ENCODE measurements at places on chromosomes 5 and 9. TPM values are rescaled to one million over a fixed set of nuclear protein-coding genes. Genes with fewer than 3 reads are reported as not detected.

Gene FXN
- 10.9 TPM for total RNA-seq

Gene EDIL3
- 17.0 TPM for total RNA-seq

Gene ZNF354C
- total RNA-seq: 6.7 TPM

Gene MACIR
- 4.9 TPM for total RNA-seq

Gene RASEF
- 11.5 TPM for total RNA-seq

Gene GZMA
- 9.6 TPM for total RNA-seq

Gene ANKRD31
- total RNA-seq: 0.27 TPM

Gene PCDHB5
- 1.8 TPM for total RNA-seq

- H3K4me1 ChIP-seq: no peaks in the 10 kb centered on the region
- DNase-seq: no peak
- no peaks in the 10 kb centered on the region for H3K36me3 ChIP-seq
- no peaks in the 10 kb centered on the region for H3K27me3 ChIP-seq
- no peak overlapping the region for H3K4me3 ChIP-seq
These were observed 232.8 kb downstream of the TLE1 start for GRCh38 chr9:81456431-81457006.

GRCh38 chr5:56729488-56729887, 85.9 kb upstream of the MAP3K1 start:
- no peak overlapping the region for H3K27ac ChIP-seq
- H3K36me3 ChIP-seq: no peaks in the 10 kb centered on the region
- H3K4me3 ChIP-seq: no peak overlapping the region
- H3K4me1 ChIP-seq: peaks cover 10% of the 10 kb centered on the region
- DNase-seq: no peak
- H3K27me3 ChIP-seq: no peaks in the 10 kb centered on the region

- H3K36me3 ChIP-seq: no peaks in the 10 kb centered on the region
- H3K4me3 ChIP-seq: no peak overlapping the region
- no peaks in the 10 kb centered on the region for H3K27me3 ChIP-seq
- no peak for DNase-seq
These were observed 95.8 kb upstream of the ANKRD55 start for GRCh38 chr5:56328753-56329560.

DNA sequence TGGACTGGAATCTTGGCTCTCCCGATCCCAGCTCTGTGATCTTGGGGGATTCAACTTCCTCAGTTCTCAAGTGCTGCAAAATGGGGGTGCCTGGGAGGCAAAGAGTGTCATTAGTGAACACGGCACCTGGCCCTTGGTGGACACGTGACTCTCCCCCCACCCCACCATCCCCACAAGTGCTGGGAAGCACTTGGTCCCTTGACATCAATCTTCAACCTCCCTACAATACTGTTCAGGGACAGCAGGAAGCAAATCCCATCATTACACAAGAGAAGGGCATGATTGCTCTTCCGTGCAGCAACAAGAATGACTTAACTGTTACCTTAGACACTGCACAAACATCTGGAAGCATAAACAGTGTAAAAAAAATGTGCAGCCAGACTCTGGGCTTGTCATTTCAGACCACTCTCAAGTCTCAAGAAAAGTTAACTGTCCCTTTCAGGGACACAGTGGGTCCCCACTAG, 61.4 kb downstream of the PSMB7 start:
- H3K4me3 ChIP-seq: no peak overlapping the region
- DNase-seq: no peak
- H3K27ac ChIP-seq: no peak overlapping the region
- no peaks in the 10 kb centered on the region for H3K27me3 ChIP-seq
- no peaks in the 10 kb centered on the region for H3K4me1 ChIP-seq

- no peaks in the 10 kb centered on the region for H3K4me1 ChIP-seq
- no peaks in the 10 kb centered on the region for H3K27me3 ChIP-seq
- H3K27ac ChIP-seq: no peak overlapping the region
- DNase-seq: no peak
- no peak overlapping the region for H3K4me3 ChIP-seq
These were observed 18.6 kb downstream of the SLC23A1 start for GRCh38 chr5:139364466-139364865.

DNA sequence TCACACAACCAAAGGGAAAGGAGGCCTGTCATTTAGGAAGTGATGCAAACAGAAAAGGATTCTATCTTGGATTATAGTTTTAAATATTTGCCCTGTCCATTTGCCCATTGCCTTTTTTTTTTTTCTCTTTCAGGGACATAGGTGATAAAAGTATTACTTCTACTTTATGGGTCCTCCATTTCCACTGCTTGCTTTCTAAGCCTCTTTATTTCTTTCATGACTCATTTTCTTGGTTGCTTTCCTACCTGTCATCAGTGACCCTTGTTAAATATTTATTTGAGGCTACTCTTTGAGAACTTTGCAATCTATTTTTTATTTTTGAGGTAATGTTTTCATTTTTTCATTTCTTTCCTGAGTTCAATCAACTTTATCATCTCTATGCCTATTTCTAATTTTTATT, 522.9 kb upstream of the ARRDC3 start:
- H3K4me1 ChIP-seq: no peaks in the 10 kb centered on the region
- no peak overlapping the region for H3K4me3 ChIP-seq
- H3K36me3 ChIP-seq: no peaks in the 10 kb centered on the region
- H3K27me3 ChIP-seq: no peaks in the 10 kb centered on the region

DNA sequence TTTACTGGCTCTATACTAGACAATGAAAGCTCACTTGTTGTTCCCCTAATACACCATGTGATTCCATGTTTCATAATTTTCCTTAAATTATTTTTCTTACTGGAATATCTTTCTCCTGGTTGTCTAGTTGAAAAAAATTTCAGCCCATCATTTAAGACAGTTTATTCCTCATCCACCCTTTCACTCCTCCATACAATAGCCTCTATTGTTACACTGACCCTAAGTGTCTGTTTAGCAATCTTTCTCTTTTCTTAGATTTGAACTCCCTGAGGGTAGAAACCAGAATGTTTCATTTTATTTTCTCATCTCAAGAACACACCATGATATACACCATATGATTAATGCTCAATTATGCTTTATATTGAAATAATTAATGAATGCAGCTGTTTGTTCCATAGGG, 413.4 kb upstream of the ITGA1 start:
- no peak overlapping the region for H3K4me3 ChIP-seq
- no peak overlapping the region for H3K27ac ChIP-seq
- no peaks in the 10 kb centered on the region for H3K4me1 ChIP-seq
- no peak for DNase-seq
- no peaks in the 10 kb centered on the region for H3K27me3 ChIP-seq

DNA sequence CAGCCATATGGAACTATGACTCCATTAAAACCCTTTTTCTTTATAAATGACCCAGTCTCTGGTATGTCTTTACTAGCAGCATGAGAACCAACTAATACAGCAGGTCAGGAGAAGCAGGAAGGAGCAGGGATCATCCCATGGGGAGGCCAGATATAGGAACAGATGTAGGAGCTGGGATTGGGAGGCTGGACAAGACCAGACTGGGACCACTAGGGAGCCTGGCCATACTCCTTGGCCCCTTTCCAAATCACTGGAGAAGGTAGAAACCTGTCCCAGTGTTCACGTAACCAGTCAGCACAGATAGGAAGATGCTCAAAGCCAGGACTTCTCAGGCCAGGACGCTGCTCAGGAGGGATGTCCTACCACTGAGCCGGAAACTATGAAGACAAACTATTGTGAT, 95.5 kb downstream of the LMX1B start:
- no peak overlapping the region for H3K27ac ChIP-seq
- H3K27me3 ChIP-seq: peaks cover 21% of the 10 kb centered on the region
- DNase-seq: no peak
- H3K4me3 ChIP-seq: no peak overlapping the region

- no peak for DNase-seq
- no peak overlapping the region for H3K4me3 ChIP-seq
- H3K27me3 ChIP-seq: peaks cover 6% of the 10 kb centered on the region
- H3K36me3 ChIP-seq: peaks cover 32% of the 10 kb centered on the region
- H3K4me1 ChIP-seq: peaks cover 25% of the 10 kb centered on the region
These were observed 8.0 kb downstream of the PCDH1 start for GRCh38 chr5:141870228-141870627.

- no peak overlapping the region for H3K4me3 ChIP-seq
- no peaks in the 10 kb centered on the region for H3K27me3 ChIP-seq
- DNase-seq: no peak
- H3K36me3 ChIP-seq: no peaks in the 10 kb centered on the region
These were observed 18.1 kb downstream of the FGF1 start for GRCh38 chr5:142667831-142668230.

- DNase-seq: no peak
- no peak overlapping the region for H3K27ac ChIP-seq
- H3K36me3 ChIP-seq: no peaks in the 10 kb centered on the region
- H3K27me3 ChIP-seq: no peaks in the 10 kb centered on the region
- H3K4me3 ChIP-seq: no peak overlapping the region
- no peaks in the 10 kb centered on the region for H3K4me1 ChIP-seq
These were observed 199.8 kb downstream of the EDIL3 start for GRCh38 chr5:84184857-84185256.

- H3K36me3 ChIP-seq: no peaks in the 10 kb centered on the region
- no peaks in the 10 kb centered on the region for H3K27me3 ChIP-seq
- no peak overlapping the region for H3K4me3 ChIP-seq
These were observed 84.9 kb upstream of the NR3C1 start for GRCh38 chr5:143488381-143488780.

GRCh38 chr5:36740259-36740898, 134.0 kb downstream of the SLC1A3 start:
- H3K27ac ChIP-seq: no peak overlapping the region
- H3K36me3 ChIP-seq: no peaks in the 10 kb centered on the region
- H3K4me1 ChIP-seq: peaks cover 37% of the 10 kb centered on the region
- DNase-seq: no peak
- H3K27me3 ChIP-seq: no peaks in the 10 kb centered on the region

DNA sequence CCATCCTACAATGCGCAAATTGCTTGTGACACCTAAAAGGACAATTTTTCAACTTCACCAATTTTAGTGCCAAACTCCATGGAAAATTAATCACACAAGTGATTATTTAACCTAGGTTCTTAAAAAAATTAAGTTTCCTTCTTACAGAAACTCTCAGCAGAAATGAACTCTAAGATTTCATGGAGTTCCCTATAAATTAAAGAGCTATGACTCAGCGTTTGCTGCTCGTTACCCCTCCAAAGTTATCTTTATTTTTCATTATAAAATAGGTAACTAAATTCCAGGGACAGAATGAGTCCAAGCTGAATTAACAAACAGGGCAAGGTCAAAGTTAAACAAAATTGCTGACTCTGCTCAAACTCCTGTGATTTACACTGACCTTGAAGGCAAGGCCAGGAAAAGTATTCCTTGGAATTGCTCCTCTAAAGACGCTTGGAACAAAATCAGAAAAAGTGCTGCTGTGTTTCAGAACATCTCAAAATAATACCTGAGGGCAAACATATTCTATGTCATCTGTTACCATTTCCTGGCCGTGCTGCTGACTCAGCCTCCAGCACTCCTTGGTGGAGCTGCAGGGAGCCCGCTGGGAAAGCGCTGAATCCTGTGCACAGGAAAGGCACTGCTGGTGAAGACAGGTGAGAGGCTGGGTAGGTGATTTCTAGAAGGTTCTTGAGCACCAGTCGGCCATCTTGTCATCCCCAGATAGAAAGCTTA, 2.5 kb upstream of the CMBL start:
- DNase-seq: no peak
- H3K27ac ChIP-seq: no peak overlapping the region
- H3K36me3 ChIP-seq: no peaks in the 10 kb centered on the region
- H3K4me3 ChIP-seq: no peak overlapping the region

DNA sequence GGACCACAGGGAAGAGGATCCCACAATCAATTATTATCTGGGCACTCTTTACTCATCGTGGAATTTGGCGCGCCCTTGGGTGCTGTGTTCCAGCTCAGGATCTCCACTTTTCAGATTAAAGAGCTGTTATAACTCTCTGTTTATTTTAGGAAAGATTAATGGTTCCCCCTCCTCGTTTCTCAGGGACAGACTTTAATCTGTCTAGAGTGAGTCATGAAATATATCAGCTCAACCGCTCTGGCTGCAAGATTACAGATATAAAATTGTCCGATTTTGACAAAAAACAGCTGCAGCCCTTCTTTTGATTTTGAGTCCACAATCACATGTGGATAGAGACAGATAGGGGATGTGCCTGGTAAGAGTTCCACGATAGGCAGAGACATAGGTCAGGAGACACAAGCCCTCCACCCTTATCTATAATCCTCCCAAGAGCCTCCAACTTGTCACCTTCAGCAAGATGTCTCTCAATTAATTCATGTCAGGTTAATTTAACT, 77.6 kb upstream of the ANKRD55 start:
- DNase-seq: no peak
- no peak overlapping the region for H3K4me3 ChIP-seq
- no peaks in the 10 kb centered on the region for H3K36me3 ChIP-seq

DNA sequence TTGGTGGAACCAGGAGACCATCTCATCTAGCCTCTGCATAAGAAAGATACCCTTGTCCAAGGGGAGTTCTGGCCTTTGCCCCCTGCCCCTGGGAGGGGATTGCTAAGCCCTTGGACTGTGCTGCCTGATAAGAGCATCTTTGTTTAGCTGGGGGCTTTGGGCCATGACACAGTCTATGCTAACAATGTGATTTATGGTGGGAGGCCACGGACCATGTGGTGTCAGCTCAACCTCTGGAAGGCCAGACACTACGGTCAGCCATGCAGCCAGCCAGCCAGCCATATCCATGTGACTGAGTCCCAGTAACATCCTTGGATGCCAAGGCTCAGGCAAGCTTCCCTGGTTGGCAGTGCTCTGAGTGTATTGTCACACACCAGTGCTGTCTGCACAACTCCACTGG, 244.4 kb downstream of the FSTL4 start:
- no peak for DNase-seq
- no peaks in the 10 kb centered on the region for H3K27me3 ChIP-seq
- no peak overlapping the region for H3K4me3 ChIP-seq
- H3K4me1 ChIP-seq: no peaks in the 10 kb centered on the region
- no peaks in the 10 kb centered on the region for H3K36me3 ChIP-seq

Measured in lower lobe of right lung (tissue), 2 donors.